ENCODE measurements at places on chromosomes 13 and 19.

- H3K4me3 ChIP-seq: no peak overlapping the region
- no peaks in the 10 kb centered on the region for H3K4me1 ChIP-seq
- no peaks in the 10 kb centered on the region for H3K27me3 ChIP-seq
- H3K27ac ChIP-seq: no peak overlapping the region
- peaks cover 13% of the 10 kb centered on the region for H3K36me3 ChIP-seq
These were observed 471.5 kb downstream of the GPC6 start for GRCh38 chr13:93698016-93698613.

GRCh38 chr19:28963486-28964250 lies 249.3 kb downstream of the UQCRFS1 start:
- H3K4me1 ChIP-seq: peaks cover 4% of the 10 kb centered on the region
- DNase-seq: peak; percentile 13
- H3K27ac ChIP-seq: no peak overlapping the region
- H3K4me3 ChIP-seq: no peak overlapping the region
- no peaks in the 10 kb centered on the region for H3K27me3 ChIP-seq

DNA sequence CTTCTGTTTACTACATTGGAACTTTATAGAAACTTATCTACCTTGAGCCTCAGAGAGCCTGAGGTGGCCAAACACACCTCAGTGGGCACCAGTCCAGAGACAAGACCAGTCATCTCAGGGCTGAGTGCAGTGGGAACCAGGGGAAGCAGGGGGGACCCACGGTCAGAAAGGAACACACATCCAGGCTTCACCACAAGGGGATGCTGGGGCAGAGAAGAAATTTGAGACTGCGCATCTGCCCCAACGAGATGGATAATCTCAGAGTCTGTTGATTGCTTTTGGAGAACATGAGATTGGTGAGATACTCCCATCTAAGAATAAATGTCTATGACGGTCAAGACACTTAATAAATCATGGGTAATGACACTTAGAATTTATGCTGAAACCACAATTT lies 98.7 kb downstream of the DOCK9 start:
- no peaks in the 10 kb centered on the region for H3K27me3 ChIP-seq
- H3K36me3 ChIP-seq: no peaks in the 10 kb centered on the region
- H3K4me1 ChIP-seq: peaks cover 2% of the 10 kb centered on the region
- no peak overlapping the region for H3K4me3 ChIP-seq
- no peak overlapping the region for H3K27ac ChIP-seq
- no peak for DNase-seq

DNA sequence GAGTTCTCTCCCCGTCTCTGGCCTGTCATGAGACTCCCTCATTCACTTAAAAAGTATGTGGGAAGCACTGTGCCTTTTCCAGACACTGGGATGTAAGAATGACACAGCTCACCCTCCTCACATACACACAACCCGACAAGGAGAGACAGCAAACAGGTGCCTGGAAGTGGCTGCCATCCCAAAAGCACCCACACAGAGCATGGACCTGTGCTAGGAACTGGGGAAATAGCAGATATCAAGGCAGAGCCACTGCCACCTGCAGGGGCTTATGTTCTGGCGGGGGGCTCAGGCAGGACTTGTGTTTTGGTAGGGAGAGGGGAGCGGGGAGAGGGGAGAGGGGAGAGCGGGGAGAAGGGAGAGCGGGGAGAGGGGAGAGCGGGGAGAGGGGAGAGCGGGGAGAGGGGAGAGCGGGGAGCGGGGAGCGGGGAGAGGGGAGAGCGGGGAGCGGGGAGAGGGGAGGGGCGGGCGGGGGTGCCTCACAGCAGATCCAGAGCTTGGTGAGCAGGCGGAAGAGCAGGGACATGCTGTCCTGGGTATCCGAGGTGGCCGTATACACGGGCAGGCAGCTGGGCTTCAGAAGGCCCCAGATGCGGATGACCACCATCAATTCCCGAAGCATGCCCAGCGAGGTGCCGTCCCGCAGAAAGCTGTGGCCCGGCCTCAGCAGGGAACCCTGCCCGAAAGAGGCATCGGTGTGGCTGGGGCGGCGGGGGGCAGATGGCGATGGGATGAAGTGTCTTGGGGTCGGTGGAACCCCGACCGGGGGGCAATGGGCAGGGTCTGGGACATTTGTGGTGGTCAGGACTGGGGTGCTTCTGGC lies 12.2 kb downstream of the CFD start:
- H3K27ac ChIP-seq: peak overlapping the region; percentile 44
- H3K36me3 ChIP-seq: peaks cover 29% of the 10 kb centered on the region
- no peak overlapping the region for H3K4me3 ChIP-seq

DNA sequence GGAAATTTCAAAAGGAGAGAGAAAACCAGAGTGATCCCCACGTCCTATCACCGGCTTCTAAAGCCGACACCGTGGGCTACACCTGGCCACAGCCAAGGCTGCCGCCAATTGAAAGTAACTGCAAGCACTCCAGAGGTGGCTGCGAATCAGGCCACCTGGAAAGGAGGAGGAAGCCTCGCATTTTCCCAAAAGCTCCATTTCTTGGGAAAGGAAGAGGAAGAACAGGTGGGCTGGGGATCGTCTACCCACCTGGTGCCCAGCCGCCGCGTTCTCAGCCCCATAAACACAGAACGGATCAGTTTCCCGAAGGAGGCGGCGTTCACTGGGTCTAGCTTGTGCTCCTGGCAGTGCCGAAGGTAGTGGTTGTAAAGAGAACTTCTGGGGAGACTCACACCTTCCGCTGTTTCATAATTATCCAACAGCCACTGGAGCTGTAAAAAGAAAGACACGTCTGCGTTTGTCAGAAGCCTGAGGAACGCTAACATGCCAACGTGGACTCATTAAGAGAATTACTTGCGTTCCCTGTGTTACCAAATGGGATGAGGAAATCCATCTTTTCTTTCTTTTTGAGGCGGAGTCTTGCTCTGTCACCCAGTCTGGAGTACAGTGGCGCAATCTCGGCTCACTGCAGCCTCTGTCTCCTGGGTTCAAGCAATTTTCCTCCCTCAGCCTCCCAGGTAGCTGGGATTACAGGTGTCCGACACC lies 38.1 kb upstream of the RANBP3 start:
- no peak overlapping the region for H3K27ac ChIP-seq
- no peak overlapping the region for H3K4me3 ChIP-seq
- H3K4me1 ChIP-seq: no peaks in the 10 kb centered on the region
- H3K36me3 ChIP-seq: no peaks in the 10 kb centered on the region
- no peaks in the 10 kb centered on the region for H3K27me3 ChIP-seq

- no peak overlapping the region for H3K27ac ChIP-seq
- no peaks in the 10 kb centered on the region for H3K27me3 ChIP-seq
- no peaks in the 10 kb centered on the region for H3K36me3 ChIP-seq
- no peaks in the 10 kb centered on the region for H3K4me1 ChIP-seq
- no peak overlapping the region for H3K4me3 ChIP-seq
- DNase-seq: no peak
These were observed 346.5 kb downstream of the ZNF536 start for GRCh38 chr19:30718707-30719106.
